ENCODE measurements at places on chromosomes 11 and 22. TPM values are rescaled to one million over a fixed set of nuclear protein-coding genes. Genes with fewer than 3 reads are reported as not detected.

DNA sequence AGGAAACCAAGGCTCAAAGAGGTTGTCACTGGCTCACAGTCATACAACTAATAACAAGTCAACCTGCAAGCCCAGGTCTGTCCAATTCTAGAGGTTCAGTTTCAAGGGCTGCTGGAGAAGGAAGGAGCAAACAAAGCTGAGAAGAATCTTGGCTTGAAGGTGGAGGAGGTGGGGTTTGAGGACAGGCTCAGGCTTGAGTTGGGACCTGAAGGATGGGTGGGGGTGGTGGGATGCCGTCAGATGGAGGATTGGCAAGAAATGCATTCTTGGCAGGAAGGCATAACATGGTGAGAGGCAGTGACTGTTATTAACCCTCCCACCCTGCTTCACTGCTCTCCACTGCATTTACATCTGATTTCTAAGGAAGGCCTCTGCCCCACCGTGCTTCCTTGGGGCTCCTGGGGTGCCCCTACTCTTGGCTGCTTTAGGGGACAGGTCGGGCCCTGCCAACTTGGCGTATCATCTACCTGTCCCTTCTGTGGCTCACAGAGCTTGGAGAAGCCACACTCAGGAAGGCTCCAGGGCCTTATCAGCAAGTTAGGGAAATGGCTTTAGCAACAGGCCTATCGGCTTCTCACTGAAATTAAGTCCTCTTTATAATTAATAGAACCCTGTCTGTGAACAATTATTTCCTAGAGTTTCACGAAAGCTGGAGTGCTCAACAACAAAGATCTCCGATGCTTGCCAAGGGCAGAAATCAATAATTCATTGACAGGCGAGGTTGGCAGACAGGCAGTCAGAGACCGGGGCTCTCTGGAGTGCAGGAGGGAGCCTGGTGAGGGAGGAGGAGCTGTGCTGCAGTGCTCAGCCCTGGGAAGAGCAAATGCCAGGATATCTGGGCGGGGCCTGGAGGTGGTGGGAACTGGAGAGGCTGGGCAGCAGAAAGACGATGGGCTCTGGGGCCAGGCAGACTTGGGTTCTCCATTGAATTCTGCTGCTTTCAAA lies 84.9 kb upstream of the NARS2 start:
- ATAC-seq, result peak; percentile 55

DNA sequence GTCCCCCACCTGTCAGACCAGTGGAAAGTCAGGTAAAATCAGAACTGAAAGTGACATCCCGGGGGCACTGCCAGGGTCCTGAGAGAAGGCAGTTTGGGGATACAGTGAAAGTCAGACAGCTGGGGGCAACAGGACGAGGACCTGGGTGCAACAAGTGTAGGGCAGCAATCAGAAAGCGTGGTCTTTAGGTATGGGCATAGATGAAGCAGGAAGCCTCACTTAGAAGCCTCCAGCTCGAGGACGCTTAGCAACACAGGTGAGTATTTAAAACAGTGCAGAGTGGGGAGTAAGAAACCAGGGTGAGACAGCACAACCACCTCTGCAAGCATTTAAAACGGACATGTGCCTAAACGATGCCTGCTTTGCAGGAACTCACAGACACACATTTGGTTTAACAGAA lies 64.6 kb upstream of the POU2AF1 start:
- ATAC-seq, result no peak

GRCh38 chr11:32511926-32512325 lies 71.7 kb upstream of the EIF3M start:
- ATAC-seq, result no peak

- ATAC-seq, result peak; percentile 75
Observed at GRCh38 chr11:8329847-8330361, 66.2 kb upstream of the LMO1 start.

DNA sequence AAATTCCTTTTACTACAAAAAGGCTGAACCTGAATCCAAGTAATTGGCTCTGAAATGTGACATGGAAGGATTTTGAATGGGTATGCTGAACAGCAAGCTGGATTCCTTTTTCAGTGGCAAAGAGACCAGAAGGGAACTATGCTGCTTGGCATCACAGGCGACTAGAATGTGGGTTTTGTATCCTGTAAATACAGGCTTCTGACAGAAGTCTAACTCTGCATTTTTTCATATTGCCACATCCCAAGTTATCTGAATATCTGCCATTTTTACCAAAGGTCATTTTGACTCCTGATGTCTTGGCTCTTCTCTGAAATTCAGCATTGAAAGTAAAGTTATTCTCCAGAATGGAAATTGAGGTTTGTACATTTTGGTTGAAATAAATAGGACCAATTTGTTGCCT lies 145.7 kb downstream of the ARHGAP42 start:
- no peak for ATAC-seq

GRCh38 chr11:78916759-78917158 lies 342.1 kb upstream of the NARS2 start:
- ATAC-seq, result no peak

DNA sequence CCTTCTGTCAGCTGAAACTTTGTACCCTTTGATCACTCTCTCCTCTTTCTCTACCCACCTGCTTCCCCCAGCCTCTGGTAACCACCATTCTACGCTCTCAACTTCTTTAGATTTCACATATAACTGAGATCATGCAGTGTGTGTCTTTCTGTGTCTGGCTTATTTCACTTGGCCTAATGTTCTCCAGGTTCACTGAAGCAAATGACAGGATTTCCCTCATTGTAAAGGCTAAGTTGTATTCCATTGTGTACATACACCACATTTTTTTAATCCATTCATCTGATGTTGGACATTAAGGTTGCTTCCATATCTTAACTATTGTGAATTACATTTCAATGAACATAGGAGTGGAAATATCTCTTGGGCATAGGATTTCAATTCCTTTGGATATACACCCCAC lies 207.6 kb downstream of the MIAT start:
- ATAC-seq, result no peak

GRCh38 chr22:37269936-37270678 lies 12.2 kb upstream of the CYTH4 start:
- no peak for ATAC-seq

- ATAC-seq, result peak; percentile 80
Observed at GRCh38 chr22:42376711-42377554, 55.3 kb downstream of the NFAM1 start.

DNA sequence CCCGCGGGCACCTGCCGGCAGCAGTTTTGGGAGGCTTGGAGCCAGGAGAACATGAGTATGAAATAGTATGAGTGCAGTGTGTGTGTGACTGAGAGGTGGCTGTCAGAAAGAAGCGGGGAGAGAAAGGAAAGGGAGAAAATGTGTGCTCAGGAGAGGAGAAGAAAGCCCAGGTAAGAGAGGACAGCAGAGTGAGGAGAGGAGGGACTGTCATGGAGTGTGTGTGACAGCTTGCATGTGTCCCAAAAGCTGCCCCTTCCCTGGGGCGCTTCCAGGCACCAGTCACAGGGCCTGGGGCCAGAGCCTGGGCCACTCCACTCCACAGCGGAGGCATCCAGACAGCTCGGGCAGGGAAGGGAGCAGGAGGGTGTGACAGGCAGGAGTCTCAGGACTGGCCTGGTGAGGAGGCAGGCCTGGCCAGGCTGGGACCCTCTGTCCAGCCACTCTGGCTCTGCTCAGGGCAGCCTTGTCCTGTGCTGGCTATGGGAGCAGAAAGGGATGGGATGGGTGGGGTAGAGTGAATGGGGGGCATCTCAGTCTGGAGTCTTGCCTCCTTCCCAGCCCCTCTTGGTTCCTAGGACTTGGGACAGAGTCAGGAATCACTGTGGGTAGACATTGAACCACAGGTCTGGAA lies 949 bp downstream of the MMP11 start:
- peak; percentile 26 for ATAC-seq

DNA sequence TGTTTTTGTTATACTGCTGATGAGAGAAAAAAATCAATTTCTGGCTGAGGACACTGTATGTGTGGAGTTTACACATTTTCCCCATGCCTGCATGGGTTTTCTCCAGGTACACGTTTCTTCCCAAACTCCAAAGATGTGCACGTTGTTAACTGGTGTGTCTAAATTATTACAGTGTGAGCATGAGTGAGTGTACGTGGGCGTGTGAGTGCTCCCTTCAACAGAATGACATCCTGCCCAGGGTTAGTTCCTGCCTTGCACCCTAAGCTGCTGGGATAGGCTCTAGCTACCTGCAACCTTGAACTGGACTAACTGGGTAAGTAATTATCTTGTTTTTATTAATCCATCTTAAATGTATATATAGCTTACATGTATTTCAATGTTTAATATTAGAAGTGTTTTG lies 5.5 kb downstream of the NPAT start:
- no peak for ATAC-seq

GRCh38 chr11:91872243-91872642 lies 352.4 kb upstream of the FAT3 start:
- no peak for ATAC-seq

DNA sequence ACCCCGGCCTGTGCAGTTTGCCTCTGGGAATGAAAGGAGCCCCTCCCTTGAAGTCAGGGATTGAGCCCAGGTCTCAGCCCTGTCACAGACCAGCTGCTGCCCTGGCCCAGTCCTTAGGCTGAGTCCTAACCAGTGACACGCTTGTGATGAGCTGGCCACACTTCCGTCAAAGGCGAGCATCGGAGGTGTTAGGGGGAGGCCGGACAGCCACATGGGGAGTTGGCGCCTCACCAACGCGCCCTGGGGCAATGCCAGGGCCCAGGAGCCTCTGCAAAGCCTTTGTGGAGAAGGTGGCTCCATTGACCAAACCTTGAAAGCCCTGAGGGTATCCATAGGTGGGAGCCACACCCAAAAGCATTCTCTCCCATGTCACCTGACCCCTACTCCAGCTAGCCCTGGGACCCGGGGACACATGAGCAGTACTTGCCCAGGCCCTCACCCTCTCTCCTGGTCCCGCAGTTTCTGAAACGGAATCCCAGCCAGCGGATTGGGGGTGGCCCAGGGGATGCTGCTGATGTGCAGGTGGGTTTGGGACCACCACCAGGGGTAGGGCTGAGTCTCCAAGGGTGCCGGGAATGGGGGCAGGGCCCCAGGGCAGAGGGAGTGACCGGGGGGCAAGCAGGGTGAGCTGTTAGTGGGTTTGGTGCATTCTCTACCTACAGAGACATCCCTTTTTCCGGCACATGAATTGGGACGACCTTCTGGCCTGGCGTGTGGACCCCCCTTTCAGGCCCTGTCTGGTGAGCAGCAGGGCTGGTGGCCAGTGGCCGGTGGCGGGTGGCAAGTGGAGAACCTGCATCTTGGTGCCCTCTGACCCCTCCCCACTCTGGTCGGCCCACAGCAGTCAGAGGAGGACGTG lies 3.7 kb downstream of the PTPRCAP start:
- no peak for ATAC-seq

- no peak for ATAC-seq
Observed at GRCh38 chr11:58640386-58641023, 18.0 kb downstream of the CNTF start.

- ATAC-seq, result no peak
Observed at GRCh38 chr22:27650572-27650971, 151.0 kb downstream of the MN1 start.

GRCh38 chr11:3201677-3202181 lies 16.9 kb downstream of the MRGPRG start:
- ATAC-seq, result no peak

DNA sequence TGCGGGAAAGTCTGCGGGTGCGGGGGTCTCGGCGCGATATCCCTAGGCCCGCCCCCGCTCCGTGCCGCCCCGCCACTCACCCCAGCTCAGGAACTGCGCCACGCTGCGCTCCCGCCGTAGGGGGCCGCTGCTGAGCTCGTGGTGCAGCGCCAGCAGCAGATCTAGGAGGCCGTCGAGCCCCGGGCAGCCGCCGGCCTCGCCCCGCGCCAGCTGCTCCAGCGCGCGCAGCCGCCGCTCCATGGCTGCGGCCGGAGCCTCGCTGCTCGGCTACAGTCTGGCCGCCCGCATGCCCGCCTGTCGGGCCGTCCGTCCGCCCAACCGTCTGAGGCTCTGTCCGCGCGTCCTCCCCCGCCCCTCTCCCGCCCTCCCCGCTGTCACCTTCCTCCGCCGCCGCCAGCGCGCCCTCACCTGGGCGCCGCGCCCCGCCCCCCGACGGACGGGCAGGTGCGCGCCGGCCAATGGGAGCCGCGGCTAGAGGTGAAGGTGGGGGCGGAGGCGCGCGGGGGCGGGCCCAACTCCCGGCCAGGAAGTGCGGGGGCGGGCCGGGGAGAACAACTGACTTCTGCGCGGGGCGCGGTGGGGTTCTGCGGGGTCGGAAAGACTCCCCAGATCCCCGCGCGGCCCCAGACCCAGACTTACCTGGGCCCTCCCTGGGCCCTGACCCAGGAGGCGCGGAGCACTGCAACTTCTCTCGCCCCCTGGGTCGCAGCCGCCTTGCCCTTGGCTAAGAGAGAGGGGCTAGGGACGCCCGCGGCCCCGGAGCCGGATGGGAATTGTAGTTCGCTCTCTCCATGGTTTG lies at the start of gene CDC42BPG:
Gene CDC42BPG (minus strand): TSS at position 324 of the 799 bp plus-strand sequence. CDS start 84 bp downstream, at position 240.
- ATAC-seq, result peak; percentile 56

DNA sequence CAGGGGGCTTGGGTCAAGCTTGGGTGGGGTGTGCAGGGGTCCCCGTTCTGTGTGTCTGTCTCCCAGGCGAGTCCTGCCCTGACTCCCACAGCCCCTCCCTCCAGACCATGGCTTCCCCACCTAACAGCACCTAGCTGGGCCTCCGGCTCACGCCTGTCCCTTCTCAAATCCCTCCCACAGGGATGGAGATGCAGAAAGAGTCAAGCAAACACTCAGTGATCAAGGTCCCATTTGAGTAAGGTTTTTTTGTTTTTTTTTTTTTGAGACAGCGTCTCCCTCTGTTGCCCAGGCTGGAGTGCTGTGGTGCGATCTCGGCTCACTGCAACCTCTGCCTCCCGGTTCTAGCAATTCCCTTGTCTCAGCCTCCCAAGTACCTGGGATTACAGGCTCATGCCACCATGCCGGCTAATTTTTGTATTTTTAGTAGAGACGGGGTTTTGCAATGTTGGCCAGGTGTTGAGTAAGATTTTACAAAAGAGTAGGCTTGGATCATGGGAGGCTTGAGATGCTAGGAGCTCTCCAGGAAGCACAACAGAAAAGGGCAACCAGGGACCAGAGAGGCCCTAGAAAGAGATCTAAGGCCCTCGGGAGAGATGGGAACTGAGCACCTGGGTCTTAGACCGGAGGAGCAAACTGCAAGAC lies 5.7 kb downstream of the APOBEC3D start:
- no peak for ATAC-seq

- no peak for ATAC-seq
Observed at GRCh38 chr22:40817737-40818136, 1.4 kb downstream of the SLC25A17 start.

DNA sequence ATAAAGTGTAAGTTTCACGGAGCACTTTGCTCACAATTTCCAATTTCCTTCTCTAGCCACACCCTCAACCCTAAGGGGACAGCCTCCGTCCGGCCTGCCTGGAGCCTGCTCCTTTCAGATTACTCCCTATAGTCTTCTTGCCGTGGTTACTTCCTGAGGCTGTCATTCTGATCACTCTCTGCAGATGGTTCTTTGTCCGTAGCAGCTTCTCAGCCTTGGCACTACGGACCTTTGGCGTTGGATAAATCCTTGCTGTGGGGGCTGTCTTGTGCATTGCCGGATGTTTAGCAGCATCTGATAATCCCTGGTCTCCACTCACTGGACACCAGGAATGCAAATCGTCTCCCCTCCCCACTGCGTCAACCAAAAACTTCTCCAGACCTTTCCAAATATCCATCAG lies 447.5 kb upstream of the KIRREL3 start:
- no peak for ATAC-seq

RAB39A gene
- 11.0 TPM for total RNA-seq

L3MBTL2 gene
- 23.4 TPM for total RNA-seq

TEX54 gene
- total RNA-seq, result 1.8 TPM

TST gene
- 41.9 TPM for total RNA-seq

IGSF22 gene
- total RNA-seq, result 0.68 TPM

GLYAT gene
- 0.09 TPM for total RNA-seq
